Melanocyte of skin (primary cell): ENCODE measurements at places on chromosomes 16 and 17. TPM values are rescaled to one million over a fixed set of nuclear protein-coding genes. Genes with fewer than 3 reads are reported as not detected.

Gene ALOX15B
- under 0.01 and 0.15 TPM in 2 replicates for total RNA-seq

Gene KCNJ12
- 0.31 and 1.00 TPM in 2 replicates for total RNA-seq

Gene SEPTIN12
- total RNA-seq: not detected in 2 replicates

Gene C16orf92
- not detected in 2 replicates for total RNA-seq

Gene MYO15A
- 0.73 and 1.4 TPM in 2 replicates for total RNA-seq

Gene RPA1
- total RNA-seq: 12.0 and 13.1 TPM in 2 replicates
